A172 (cell line): ENCODE measurements at places on chromosomes 3 and 15.

- DNase-seq = no peak
These were observed 25.0 kb upstream of the MGLL start for GRCh38 chr3:127847236-127847720.

- no peak for DNase-seq
These were observed 431 bp downstream of the PFKFB4 start for GRCh38 chr3:48555949-48556795.

DNA sequence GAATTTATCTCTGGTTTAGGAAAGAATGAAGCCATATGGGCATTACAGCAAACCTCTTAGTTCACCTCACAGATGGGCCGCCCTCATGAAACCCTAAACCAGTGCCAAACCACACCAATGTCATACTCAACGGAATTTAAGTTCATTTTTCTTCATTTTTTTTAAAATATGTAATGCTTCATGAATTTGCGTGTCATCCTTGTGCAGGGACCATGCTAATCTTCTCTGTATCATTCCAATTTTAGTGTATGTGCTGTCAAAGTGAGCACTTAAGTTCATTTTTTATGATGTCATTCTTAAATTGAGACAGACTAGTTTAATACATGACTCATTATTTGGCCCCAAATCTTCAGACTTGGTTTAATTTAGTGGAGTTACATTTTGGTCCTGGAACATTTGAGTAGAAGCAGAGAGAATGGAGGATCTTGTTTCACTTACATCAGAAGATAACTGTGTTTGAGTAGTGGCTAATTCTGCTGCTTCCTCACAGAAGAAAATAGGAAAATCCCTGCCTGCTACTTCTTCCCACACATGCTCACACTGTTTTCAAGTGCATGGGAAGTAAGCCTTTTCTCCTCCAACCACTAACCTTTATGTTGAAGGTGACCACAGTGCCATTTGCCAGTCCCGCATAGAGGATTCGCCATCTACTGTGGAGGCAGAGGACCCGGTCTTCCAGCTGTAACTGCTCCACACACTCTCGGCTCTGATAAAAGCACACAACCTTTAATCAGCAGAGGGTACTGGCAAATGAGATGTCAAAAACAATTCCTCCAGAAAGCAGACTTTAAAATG is 63.3 kb downstream of the ZNF106 start:
- no peak for DNase-seq

DNA sequence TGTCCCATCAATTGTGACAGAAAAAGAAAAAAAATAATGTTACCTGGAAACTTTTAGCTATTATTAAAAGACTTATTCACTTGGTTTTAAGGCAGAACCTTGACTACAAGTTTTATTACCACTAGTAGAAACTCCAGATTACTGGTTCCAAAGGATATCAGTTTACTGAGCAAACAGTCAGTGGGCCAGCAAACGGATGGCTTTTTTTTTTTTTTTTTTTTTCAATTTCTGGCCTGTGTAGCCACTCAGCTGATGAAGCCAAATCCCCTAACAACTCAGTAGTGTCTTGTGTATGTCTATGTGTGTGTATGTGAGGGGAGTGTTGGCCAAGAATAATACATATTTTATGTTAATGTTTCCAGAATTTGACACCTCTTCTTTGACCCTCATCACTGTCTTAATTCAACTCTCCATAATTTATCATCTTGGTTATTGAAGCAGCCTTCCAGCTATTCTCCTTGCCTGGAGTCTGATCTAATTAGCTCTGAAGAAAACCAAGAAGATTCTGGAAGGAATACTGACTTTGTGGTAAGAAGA is 724.9 kb downstream of the NSUN3 start:
- DNase-seq = no peak

- no peak for DNase-seq
These were observed 26.1 kb upstream of the MGLL start for GRCh38 chr3:127848131-127849129.

GRCh38 chr3:157311633-157312375 is 124.8 kb upstream of the PTX3 start:
- DNase-seq = peak; percentile 76
